ENCODE measurements at places on chromosomes 12 and 14.

GRCh38 chr12:29741342-29742241 is 42.1 kb downstream of the TMTC1 start:
- no peak for DNase-seq

GRCh38 chr12:107558141-107558815 is 127.3 kb upstream of the PWP1 start:
- no peak for DNase-seq

GRCh38 chr12:122072031-122072970 is 6.3 kb upstream of the MLXIP start:
- DNase-seq: peak; percentile 92

DNA sequence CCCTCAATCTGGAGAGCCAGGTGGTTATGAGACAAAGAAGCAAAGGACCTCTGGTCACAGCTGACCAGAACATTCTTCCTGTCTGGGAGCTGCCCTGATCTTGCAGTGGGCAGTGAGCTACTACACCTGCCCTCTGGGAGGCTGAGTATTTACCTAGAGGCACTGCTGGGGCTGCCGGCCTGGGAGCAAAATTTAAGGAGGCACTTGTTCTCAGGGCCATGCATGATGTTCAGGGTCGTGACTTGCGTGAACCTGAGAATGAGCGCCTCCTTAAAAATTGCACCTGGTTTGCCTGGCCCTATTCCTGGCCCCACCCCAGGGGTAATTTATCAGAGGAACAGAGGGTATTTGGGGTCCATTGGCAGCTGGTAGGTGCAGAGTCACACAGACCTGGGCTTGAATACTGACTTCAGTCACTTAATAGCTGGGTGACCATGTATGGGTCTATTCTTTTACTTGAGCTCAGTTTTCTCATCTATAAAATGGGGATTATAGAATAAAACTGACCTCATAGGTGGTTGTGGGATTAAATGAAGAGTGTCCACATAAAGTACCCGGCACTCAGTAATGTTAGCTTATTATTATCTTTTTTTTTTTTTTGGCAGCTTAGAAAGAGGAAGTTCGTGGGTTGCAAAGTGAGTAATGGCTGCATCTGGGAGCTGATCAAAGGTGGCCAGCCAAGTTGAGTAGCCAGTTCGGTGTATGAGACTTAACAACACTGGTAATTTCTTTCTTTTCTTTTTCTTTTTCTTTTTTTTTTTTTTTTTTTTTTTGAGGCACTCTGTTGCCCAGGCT is 107.4 kb upstream of the MED13L start:
- DNase-seq: peak; percentile 33

DNA sequence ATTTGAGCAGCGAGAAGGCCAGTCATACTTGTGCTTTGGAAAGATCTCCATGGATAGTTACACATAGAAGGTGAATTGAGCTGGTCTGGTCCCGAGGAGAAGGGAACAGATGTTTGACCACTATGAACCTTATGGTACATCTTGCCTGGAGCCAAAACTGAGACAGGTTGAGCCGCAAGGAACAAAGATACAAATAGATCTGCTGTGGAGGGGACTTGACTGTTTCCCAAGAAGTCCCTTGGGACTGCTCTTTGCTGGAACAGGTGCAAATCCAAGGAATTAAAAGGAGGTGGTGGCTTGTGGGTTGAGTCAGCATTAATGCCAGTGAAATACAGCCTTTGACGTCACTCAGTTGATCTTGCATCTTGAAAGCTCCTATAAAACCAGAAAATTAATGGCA is 68.8 kb upstream of the PRIMA1 start:
- DNase-seq: no peak

- DNase-seq: no peak
Measured at GRCh38 chr14:94539181-94539580, 22.1 kb upstream of the SERPINA4 start.

GRCh38 chr14:105324080-105324778 is 9.7 kb downstream of the PACS2 start:
- DNase-seq: peak; percentile 41

DNA sequence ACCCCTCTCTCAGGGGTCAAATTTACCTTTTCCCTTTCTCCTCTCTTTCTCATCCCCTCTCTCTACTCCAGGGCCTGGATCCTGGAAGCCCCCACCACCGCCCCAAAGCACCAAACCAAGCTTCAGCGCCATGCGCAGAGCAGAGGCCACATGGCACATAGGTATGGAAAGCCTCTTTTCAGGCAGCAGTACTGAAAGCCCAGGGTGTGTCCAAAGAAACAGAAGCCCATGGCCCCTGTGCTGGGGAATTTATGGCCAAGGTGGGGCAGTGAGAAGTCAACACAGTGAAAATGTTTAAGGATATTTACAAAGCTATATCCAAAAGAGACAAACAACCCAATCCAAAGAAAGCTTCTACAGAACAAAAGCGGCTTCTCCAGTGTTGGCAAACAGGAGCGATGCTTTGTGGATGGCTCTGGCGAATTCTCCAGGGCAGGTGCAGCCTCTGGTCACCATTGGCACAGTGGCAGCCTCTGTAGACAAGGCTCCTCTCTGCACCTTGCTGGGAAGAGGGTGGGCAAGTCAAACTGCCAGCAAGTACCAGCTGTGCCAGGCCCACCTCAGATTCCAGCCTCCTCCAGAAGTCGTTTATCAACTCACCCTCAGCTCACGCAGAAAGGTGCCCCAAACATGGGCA is 4.7 kb upstream of the CPNE6 start:
- no peak for DNase-seq

GRCh38 chr12:55839345-55840140 is 3.2 kb downstream of the MMP19 start:
- no peak for DNase-seq

GRCh38 chr12:103333676-103334075 is 162.1 kb downstream of the C12orf42 start:
- DNase-seq: no peak

DNA sequence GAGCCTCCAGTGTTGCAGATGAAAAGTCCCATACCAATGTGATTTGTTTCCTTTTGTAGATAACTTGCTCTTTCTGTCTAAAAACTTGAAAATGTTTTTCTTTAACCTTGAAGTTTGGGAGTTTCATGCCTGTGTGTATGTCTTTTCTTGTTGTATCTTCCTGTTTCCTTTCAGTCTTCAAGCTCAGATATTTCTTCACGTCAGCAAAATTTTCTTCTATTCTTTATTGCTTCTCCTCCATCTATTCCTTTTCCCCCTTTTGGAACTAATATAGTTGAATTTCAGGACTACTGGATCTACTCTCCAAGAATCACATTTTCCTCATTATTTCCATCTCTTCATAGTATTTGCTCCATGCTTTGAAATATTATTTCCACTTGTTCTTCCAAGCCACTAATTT is 23.9 kb downstream of the SOAT2 start:
- DNase-seq: no peak

GRCh38 chr12:64699504-64700115 is 59.6 kb downstream of the GNS start:
- DNase-seq: no peak

- no peak for DNase-seq
Measured at GRCh38 chr12:57700317-57700716, 6.4 kb downstream of the OS9 start.

DNA sequence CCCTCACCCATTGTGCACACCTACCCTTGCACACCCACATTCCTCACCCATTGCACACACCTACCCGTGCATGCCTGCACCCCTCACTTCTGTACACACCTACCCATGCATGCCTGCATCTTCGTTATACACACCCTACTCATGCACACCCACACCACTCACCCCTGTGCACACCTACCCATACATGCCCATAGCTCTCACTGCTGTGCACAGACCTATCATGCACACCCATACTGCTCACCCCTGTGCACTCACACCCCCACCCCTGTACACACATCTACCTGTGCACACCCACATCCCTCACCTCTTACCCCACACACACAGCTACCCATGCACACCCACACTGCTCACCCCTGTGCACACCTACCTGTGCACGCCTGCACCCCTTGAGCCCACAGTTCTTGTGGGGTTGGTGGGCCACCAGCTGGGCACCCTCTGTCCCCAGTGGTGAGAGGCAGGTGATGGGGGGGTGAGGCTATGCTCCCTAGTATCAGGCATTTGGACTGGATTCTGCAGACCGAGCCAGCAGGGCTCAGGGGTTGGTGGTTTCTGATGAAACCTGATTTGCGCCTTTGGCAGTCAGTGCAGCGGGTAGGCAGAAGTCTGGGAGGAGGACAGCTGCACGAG is 15.6 kb downstream of the CEP170B start:
- DNase-seq: no peak
